ENCODE measurements at places on chromosomes 11 and 22. TPM values are rescaled to one million over a fixed set of nuclear protein-coding genes. Genes with fewer than 3 reads are reported as not detected.
A peak's percentile ranks its signal among the peaks of the same experiment; 100 is the strongest.

- H3K4me3 ChIP-seq: no peak within 1 kb of the TSS
- no peaks in the 10 kb centered on the region for H3K4me1 ChIP-seq
- no peak within 1 kb of the TSS for H3K27ac ChIP-seq
- peaks cover 13% of the 10 kb centered on the region for H3K27me3 ChIP-seq
- no peaks in the 10 kb centered on the region for H3K36me3 ChIP-seq
Measured at GRCh38 chr11:93330446-93330984, at the start of gene DEUP1. DEUP1 (plus strand) TSS chr11:93330742; CDS start chr11:93332260, 1,518 bp downstream.

GRCh38 chr11:70643642-70644041 is 245.3 kb downstream of the CTTN start:
- DNase-seq: no peak
- H3K27ac ChIP-seq: no peak overlapping the region
- H3K36me3 ChIP-seq: no peaks in the 10 kb centered on the region

GRCh38 chr11:36469881-36470802 is 39.9 kb downstream of the TRAF6 start:
- H3K27ac ChIP-seq: no peak overlapping the region
- DNase-seq: no peak
- no peaks in the 10 kb centered on the region for H3K4me1 ChIP-seq

- no peaks in the 10 kb centered on the region for H3K27me3 ChIP-seq
- peaks cover 70% of the 10 kb centered on the region for H3K4me1 ChIP-seq
- H3K36me3 ChIP-seq: no peaks in the 10 kb centered on the region
- peak; percentile 62 for DNase-seq
Measured at GRCh38 chr11:118870396-118871343, 13.0 kb upstream of the CXCR5 start.

GRCh38 chr22:18146389-18146753 is 3.6 kb upstream of the USP18 start:
- no peak overlapping the region for H3K4me3 ChIP-seq
- no peak for DNase-seq
- no peaks in the 10 kb centered on the region for H3K36me3 ChIP-seq

- no peak for DNase-seq
- H3K27me3 ChIP-seq: peaks cover 40% of the 10 kb centered on the region
- H3K4me3 ChIP-seq: no peak within 1 kb of the TSS
- H3K27ac ChIP-seq: no peak within 1 kb of the TSS
- no peaks in the 10 kb centered on the region for H3K36me3 ChIP-seq
- peaks cover 28% of the 10 kb centered on the region for H3K4me1 ChIP-seq
Measured at GRCh38 chr22:45977003-45977411, at the start of gene WNT7B. WNT7B (minus strand) TSS chr22:45977162; CDS start chr22:45976754, 408 bp downstream.

DNA sequence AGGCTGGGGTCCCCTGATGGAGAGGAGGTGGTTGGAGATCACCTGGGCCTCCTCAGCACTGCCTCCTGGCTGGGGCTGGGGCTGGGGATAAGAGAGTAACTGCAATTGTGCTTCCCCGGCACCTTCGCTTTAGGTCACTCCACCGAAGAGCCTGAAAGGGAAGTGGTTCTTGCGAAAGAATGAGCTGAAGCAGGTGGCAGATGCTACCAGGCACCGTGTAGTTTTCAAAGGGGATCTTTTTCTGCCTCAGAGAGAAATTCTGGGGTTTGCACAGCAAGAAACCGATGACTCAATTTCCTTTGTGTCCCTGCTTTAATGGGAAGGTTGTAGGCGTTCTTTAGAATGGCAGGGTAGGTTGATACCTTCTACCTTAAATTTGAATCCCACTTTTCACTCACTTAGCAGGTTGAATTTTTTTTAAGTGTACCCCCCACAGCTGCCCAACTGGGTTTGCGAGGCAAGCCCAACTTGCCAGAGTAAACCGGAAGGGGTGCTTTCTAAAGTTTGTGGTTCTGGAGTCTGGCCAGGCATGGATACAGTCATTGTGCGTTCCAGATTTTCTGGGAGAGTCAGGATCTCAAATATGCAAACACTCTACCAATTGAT is 5.3 kb downstream of the CD44 start:
- H3K4me1 ChIP-seq: peaks cover 82% of the 10 kb centered on the region
- H3K27me3 ChIP-seq: no peaks in the 10 kb centered on the region
- peak; percentile 85 for DNase-seq
- H3K36me3 ChIP-seq: peaks cover 62% of the 10 kb centered on the region
- peak overlapping the region; percentile 81 for H3K27ac ChIP-seq
- peak overlapping the region; percentile 88 for H3K4me3 ChIP-seq

GRCh38 chr22:23225724-23226496 is 45.6 kb downstream of the BCR start:
- peaks cover 85% of the 10 kb centered on the region for H3K4me1 ChIP-seq
- peak; percentile 59 for DNase-seq
- peak overlapping the region; percentile 43 for H3K27ac ChIP-seq
- H3K27me3 ChIP-seq: no peaks in the 10 kb centered on the region

DNA sequence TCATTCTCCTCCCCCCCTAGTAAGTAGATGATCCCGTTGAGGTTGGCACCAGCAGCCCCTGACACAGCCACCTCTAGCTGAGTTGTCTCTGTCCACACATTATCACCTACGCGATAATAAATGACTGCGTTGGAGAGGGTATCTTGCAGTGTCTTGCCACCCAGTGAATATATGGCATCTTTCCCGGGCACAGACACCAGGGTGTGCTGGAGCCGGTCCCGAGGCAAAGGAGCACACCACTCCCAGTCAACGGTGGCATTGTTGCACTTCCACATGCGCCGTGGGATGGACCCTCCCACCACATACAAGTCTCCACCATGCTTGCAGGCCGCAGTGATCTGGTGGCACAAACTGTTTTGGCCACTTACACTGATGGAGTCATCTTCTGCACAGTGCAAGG is 5.4 kb downstream of the KBTBD4 start:
- no peak overlapping the region for H3K4me3 ChIP-seq
- H3K27me3 ChIP-seq: no peaks in the 10 kb centered on the region
- H3K27ac ChIP-seq: no peak overlapping the region
- no peak for DNase-seq
- H3K4me1 ChIP-seq: peaks cover 23% of the 10 kb centered on the region

DNA sequence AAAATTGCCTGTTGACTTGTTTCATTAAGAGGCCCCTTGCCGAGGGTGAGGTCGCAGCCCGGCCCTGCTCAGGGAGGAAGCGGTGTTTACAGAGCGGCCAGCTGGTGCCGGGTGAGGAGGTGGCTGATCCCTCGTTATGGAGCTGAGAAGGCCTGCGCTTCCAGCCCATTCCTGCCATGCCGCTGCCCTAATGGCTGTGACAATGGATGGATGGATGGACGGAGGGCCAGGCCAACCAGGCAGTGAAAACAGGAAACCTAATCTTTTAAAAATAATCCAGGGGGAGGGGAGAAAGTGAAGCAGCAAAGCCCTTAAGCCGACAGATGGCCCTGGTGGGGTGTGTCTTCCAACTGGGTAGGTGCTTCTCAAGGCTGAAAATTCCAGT is 38.5 kb downstream of the BCR start:
- H3K36me3 ChIP-seq: no peaks in the 10 kb centered on the region
- DNase-seq: no peak
- peaks cover 90% of the 10 kb centered on the region for H3K4me1 ChIP-seq

DNA sequence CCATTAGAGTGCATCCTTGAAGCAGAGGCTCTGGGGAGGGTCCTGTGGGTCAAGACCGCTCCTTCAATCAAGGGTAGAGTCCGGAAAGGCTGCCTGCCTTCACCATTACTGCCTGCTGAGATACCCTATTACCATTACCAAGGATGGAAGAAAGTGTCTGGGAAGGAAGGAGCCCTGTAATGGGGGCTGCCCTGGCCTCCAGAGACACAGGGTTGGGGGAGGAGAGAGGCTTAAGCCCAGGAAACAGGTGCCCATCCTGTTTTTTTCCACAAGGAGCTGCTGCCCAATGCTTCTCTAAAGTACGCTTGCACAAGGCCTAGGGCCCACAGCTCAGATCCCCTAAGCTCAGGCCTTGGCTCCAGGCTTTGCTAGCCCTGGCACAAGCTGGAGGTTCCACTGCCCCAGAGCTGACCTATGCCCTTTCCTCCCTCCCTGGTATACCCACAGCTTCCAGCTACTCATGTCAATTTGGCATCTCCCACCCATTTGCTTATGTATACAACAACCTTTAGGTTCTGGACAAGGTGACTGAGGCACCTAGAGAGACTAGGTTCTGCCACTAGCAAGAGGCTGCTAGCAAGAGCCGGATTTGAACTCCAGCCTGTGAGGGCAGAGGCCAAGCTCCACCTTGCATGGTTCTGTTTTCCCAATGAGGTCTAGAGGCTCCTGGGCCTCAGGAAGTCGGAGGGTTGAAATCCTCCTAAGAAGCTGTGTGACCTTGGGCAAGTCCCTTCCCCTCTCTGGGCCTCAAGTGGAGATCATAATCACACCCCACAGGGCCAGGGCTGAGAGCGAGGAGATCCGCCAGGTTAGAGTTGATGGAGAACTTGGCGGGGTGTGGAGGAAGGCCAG is 1.5 kb upstream of the PLCB3 start:
- no peaks in the 10 kb centered on the region for H3K27me3 ChIP-seq
- H3K27ac ChIP-seq: no peak overlapping the region
- DNase-seq: no peak

GRCh38 chr22:38030311-38031133 is 26.7 kb upstream of the PICK1 start:
- no peak overlapping the region for H3K27ac ChIP-seq
- no peaks in the 10 kb centered on the region for H3K36me3 ChIP-seq
- H3K27me3 ChIP-seq: no peaks in the 10 kb centered on the region
- no peak for DNase-seq
- H3K4me3 ChIP-seq: no peak overlapping the region

GRCh38 chr11:112637876-112638275 is 323.3 kb upstream of the NCAM1 start:
- no peak overlapping the region for H3K4me3 ChIP-seq
- H3K27me3 ChIP-seq: peaks cover 7% of the 10 kb centered on the region
- no peak overlapping the region for H3K27ac ChIP-seq
- DNase-seq: no peak
- H3K4me1 ChIP-seq: no peaks in the 10 kb centered on the region

- DNase-seq: no peak
- no peaks in the 10 kb centered on the region for H3K27me3 ChIP-seq
- no peak overlapping the region for H3K4me3 ChIP-seq
- H3K36me3 ChIP-seq: peaks cover 17% of the 10 kb centered on the region
- peaks cover 75% of the 10 kb centered on the region for H3K4me1 ChIP-seq
Measured at GRCh38 chr22:19111140-19111539, 11.1 kb downstream of the DGCR2 start.

- no peak overlapping the region for H3K27ac ChIP-seq
- no peak overlapping the region for H3K4me3 ChIP-seq
- DNase-seq: no peak
- peaks cover 91% of the 10 kb centered on the region for H3K4me1 ChIP-seq
- H3K27me3 ChIP-seq: no peaks in the 10 kb centered on the region
Measured at GRCh38 chr11:60995798-60996197, 24.3 kb downstream of the CD6 start.

DNA sequence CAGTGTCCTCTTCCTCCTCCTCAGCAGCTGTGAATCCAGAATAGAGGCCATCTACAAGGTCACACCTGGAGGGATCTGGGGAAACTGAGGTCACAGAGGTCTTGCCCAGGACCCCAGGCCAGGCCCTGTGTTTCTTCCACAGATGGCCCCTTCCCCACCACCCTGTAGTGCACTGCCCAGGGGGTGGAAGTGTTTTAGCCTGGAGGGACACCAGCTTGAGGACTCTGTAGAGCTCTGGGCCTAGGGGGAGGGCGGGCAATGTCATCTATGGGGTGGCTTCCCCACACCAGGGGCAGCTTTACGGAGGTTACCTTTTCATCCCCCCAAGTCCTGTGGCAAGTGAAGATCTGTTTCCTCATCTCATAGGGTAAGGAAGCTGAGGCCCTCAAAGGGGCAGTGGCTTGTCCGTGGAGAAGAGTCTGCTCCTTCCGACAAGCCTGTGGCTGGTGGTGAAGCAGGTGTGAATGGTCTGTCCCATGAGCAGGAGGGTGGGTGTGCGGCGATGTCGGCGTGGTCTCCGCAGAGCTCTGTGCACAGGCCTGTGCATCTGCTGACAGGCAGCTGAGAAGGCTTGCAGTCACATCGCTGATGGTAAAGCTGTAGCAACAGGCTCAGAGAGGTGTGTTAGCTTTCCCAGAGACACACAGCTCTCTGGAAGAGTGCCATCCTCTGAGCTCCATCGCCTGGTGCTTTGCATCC is 74.1 kb upstream of the WNT7B start:
- no peak for DNase-seq
- H3K4me3 ChIP-seq: no peak overlapping the region
- H3K4me1 ChIP-seq: peaks cover 63% of the 10 kb centered on the region
- H3K36me3 ChIP-seq: no peaks in the 10 kb centered on the region
- H3K27ac ChIP-seq: peak overlapping the region; percentile 64

DNA sequence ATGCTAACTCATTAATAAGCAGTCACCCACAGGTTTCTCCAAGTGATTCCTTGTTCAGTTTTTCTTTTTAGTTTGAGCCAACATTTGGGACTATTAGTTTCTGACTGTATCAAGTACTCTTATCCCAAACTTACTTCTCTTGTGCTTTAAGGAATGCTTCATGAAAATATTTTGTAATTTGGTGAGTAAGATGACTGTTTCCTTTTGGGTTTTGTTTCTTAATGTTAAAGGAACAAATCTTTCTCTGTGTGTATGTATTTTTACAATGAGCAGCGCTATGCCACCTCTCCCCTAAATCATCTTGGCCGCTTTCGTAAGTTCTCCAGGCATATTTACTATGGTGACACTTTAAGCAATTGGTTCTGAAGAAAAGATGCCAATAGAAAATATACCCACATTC is 72.4 kb downstream of the LDLRAD3 start:
- H3K4me3 ChIP-seq: no peak overlapping the region
- no peaks in the 10 kb centered on the region for H3K4me1 ChIP-seq
- H3K36me3 ChIP-seq: no peaks in the 10 kb centered on the region
- H3K27me3 ChIP-seq: no peaks in the 10 kb centered on the region
- H3K27ac ChIP-seq: no peak overlapping the region

- H3K4me1 ChIP-seq: no peaks in the 10 kb centered on the region
- DNase-seq: no peak
- no peaks in the 10 kb centered on the region for H3K27me3 ChIP-seq
- no peak overlapping the region for H3K4me3 ChIP-seq
- no peak overlapping the region for H3K27ac ChIP-seq
Measured at GRCh38 chr22:25153961-25154666, 45.5 kb upstream of the CRYBB3 start.

DNA sequence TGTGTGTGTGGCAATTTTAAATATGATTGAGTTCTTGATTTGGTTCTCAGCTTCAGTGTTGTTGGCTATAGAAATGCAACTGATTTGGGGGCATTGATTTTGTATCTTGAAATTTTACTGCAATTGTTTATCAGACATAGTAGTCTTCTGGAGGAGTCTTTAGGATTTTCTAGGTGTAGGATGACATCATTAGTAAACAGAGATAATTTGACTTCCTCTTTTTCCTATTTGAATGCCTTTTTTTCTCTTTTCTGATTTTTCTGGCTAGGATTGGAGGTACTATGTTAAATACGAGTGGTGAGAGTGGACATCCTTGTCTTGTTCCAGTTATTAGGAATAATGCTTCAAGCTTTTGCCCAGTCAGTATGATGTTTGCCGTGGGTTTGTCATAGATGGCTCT is 124.9 kb downstream of the MSANTD4 start:
- H3K36me3 ChIP-seq: no peaks in the 10 kb centered on the region
- H3K4me3 ChIP-seq: no peak overlapping the region
- DNase-seq: no peak
- H3K4me1 ChIP-seq: no peaks in the 10 kb centered on the region
- no peak overlapping the region for H3K27ac ChIP-seq
- no peaks in the 10 kb centered on the region for H3K27me3 ChIP-seq

- no peak for DNase-seq
- H3K4me3 ChIP-seq: no peak overlapping the region
- no peaks in the 10 kb centered on the region for H3K4me1 ChIP-seq
- H3K27me3 ChIP-seq: peaks cover 20% of the 10 kb centered on the region
Measured at GRCh38 chr22:18066181-18066859, 11.5 kb upstream of the PEX26 start.

Gene CERK
- total RNA-seq: 88.5 TPM

Gene KCNJ11
- total RNA-seq: 0.08 TPM

Gene SHISA8
- total RNA-seq: 0.56 TPM

Gene GNG3
- total RNA-seq: not detected

Gene APOL5
- not detected for total RNA-seq

Gene LRRC56
- 2.4 TPM for total RNA-seq

Gene KCNE3
- total RNA-seq: 0.22 TPM
